Stromal cell of bone marrow (primary cell): ENCODE measurements at places on chromosomes 12 and 14.

- peak; percentile 94 for DNase-seq
Measured at GRCh38 chr14:23154964-23155587, 28.4 kb downstream of the SLC7A8 start.

DNA sequence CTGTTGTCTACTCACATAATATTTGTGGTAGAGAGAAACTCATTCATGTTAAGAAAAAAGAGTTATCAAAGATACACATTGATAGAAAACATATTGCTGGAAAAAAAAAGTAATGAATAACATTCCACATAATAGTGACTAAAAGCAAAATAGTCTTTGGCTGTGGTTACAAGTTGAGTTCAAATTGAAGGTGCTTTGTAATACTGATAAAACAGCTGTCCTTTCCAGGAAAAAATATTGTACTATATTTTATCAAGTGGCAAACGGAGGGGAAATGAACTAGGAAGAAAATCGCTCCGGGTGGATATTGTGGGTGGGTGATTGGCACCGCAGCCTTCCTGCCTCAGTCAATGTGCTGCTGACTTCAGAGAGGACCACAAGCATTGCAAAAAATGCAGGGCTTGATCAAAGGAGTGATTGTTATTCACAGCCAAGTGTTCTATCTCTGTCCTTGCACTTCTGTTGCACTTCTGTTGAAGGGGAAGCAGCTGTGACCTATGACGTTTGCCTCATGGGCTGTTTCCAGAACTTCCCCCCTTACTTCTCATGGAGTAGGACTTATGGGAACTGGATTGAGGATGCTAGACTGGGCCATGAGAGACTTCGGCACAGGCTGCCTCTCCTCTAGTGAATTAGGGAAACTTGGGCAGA lies 114.4 kb downstream of the VRK1 start:
- no peak for DNase-seq

DNA sequence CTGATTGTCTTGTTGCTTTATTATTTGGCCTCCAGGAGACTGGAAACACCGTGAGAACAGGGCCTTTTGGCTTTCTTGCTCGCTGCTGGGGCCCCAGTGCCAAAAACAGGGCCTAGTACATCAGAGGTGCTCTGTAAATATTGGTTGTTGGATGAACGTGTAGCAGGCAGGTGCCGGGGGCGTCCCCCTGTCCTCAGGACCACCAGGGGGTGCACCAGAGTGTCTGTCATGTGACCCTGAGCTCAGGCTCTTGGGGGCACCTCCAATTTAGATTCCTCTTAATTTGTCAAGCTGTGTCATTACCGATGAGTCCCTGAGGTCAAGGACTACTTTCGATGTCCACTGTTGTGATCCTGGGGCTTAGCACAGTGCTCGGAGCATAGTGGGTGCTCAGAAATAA lies 87.1 kb downstream of the ACACB start:
- no peak for DNase-seq

DNA sequence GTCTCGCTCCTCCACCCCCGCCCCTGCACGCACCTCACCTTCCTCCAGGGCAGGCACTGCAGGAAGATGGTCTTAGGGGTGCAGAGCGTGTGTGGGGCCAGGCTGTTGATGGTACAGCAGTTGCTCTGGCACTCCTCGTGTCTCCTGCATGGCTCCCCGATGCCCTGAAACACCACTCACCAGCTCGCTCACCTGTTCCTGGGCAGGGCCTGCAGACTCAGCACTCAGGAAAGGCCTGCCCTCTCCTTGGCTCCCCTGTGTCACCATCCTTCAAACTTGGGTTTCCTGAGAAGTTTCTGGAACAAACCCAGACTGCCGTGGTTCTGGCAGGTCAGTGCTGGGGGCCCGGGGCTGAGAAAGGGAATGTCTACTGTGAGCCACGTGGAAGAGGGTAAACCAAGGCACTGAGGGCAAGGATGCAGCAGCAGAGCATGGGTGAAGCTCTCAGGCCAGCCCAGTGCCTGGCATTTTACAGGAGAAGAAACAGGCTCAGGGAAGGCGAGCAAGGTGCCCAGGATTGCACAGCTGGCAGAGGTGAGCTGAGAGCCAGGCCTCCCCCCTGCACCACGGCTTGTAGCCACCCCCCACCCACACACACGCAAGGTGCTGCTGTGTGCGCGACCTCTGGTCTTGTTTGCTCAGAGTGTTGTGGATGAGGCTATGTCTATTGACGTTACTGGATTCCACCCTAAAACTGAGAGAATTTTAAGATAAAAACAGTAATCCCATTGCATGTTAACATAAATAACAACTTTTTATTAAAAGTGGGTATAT lies 5.5 kb downstream of the LRCOL1 start:
- DNase-seq = no peak

DNA sequence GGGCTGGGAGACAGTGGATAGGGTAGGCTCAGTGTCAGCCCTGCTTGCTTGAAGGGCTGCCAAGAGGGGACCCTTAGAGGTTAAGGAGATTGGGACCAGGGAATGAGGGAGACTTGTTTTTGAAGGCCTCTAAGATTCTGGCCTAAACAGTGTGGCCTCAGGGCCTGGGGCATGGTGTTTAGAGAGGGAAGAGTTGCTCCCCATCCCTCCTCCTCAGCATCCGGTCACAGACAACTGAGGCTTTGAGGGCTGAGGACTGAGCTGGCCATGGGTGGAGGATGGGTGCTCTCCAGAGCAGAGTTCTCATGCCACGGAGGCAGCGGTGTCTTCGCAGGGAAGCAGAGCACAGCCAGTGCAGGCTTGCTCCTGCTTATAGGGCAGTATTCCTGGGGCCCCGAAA lies 49.4 kb downstream of the KRT80 start:
- no peak for DNase-seq

GRCh38 chr14:100784523-100785337 lies 41.2 kb upstream of the MEG3 start:
- no peak for DNase-seq

DNA sequence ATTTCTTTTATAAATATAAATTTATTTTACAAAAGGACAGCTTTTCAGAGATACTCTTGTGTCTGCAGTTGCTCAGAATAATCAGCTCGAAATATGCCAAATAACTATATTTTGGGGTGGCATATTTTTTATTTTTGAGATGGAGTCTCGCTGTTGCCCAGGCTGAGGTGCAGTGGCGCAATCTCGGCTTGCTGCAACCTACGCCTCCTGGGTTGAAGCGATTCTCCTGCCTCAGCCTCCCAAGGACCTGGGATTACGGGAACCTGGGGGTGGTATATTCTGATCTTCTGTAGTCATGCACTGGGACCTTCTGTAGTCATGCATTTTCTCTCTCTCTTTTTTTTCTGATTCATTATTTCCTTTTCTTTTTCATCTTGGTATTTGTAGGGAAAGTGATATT lies 135.0 kb upstream of the AMIGO2 start:
- DNase-seq = no peak

- no peak for DNase-seq
Measured at GRCh38 chr12:110217996-110218674, 62.9 kb upstream of the ATP2A2 start.

DNA sequence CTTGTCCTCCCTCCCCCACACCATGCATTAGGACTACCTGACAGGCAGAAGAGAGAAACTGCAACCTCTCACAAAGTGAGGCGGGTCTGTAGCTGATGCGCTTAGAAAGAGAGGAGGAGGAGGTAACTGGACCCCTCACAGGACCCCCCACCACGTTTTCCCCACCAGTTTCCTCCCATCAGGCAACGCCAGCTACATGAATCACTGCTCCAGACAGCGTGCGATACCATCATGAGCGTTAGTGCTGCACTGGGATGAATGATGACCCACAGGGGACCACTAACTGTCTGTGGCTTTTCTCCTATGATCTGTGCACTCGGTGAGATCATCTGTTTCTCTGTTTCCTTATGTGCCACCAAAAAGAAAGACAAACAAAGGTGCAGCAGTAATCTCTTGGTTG lies 77.7 kb downstream of the KCNK10 start:
- DNase-seq = peak; percentile 3

DNA sequence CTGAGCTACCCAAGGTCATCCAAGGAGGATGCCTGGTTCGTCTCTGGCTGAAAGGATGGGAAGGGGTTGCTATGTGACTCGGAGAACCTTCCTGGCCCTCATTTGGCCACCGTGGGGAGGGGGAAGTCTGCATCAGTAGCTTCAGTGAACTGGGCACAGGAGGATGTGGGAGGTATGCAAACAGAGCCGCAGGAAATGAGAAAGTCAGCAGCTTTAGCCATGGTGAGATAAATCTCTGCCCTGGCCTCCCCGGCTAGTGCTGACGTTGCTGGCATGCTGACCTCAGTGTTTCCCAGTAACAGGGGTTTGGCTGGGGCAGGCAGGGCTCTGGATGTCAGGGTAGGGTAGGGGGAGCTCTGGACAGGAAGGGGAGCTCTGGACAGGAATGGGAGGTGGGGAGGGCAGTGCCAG lies 2.3 kb upstream of the CEBPE start:
- DNase-seq = no peak

DNA sequence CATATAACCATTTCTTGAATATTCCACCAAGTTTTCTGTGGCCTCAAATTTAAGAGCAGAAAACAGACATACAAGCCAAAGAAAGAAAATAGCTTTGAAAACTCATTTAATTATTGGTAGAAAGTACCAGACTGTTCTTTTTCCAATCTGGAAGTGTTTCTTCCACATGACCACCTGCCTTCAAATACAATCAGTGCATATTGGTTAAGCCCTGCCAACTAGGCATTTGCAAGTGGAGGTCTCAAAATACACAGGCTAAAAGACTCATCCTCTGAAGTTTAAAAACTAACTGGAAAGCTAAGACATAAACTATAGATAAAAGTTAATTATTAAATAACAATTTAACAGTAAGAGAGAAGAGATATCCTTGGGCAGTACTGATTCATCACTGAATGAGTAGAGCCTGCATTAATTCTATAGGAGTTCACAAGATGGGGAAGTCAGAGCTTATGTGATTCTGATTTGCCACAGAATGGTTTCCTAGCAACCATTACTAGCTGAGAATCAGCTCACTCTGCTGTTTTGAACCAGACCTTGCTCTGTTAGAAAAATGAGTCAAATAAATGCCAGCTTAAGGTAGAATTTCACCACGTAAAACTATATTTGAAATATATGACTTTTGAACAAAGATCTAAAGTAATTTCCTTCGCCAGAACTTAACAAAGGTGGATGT lies 433.8 kb downstream of the FUT8 start:
- no peak for DNase-seq

DNA sequence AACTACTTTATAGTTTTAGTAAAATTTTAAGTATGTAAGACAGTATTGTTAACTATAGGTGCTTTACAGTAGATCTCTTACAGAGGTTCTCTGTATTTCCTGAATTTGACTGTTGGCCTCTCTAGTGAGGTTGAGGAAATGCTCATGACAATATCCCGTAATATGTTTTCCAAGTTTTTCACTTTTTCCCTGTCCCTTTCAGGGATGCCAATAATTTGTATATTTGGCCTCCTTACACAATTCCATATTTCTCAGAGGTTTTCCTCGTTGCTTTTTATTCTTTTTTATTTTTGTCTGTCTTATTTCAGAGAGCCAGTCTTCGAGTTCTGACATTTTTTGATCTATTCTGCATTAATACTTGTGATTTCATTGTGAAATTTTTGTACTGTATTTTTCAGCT lies 233.7 kb upstream of the PDE3A start:
- DNase-seq = no peak

GRCh38 chr12:124550123-124551089 lies 17.0 kb downstream of the NCOR2 start:
- no peak for DNase-seq

GRCh38 chr12:77213319-77213718 lies 147.9 kb upstream of the E2F7 start:
- DNase-seq = no peak

DNA sequence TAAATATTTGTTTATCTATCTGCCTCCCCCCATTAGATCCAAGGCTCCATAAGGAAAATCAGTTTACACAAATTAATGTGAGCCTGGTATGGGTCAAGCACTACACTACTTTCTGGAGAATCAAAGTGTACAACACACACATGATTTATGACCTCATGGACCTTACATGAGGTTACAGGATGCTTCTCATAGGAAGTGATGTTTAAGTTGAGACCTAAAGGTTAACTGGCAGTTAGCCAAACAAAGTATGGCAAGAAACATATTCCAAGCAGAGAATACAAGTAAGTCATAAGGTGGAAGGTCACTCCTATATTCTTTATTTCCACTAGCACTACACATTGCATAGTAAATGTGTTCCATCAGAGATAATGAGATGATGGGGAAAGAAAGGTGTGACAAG lies 39.2 kb downstream of the OSBPL8 start:
- no peak for DNase-seq

- DNase-seq = no peak
Measured at GRCh38 chr14:43200519-43200918, 1306.6 kb downstream of the FSCB start.

DNA sequence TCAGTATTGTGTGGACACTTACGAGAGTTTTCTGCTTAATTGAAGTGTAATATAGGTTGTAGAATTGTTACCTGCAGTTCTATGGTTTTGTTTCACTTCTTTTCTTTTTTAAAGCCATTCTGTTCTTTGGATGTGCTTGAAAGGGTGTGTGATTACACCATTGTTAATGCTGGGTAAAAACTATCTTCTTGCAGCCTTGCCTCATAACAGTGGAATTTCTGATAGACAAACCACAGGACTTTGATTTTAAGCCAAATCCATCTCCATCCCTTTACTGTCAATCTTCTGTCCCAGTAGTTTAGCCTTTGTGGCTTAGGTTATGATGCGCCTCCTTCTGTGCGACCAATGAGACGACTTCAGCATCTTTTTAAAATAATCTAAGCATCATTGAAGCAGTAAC lies 182.3 kb downstream of the PELI2 start:
- DNase-seq = no peak

GRCh38 chr12:10339053-10339840 lies 31.6 kb downstream of the KLRD1 start:
- DNase-seq = no peak

GRCh38 chr14:55500219-55500701 lies 59.8 kb upstream of the TBPL2 start:
- DNase-seq = no peak

DNA sequence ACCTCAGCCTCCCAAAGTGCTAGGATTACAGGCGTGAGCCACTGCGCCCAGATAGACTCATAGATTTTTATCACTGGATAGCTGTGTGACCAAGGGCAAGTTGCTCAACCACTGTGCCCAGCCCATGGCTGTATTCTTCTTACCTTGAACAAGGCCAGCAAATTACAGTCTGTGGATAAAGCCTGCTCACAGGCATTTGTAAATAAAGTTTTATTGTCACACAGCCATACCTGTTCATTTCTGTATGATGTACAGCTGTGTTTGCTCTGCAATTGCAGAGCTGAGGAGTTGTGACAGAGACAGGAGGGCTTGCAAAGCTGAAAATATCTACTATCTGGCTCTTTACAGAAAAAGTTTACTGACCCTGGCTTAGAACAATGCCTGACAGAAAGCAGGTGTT lies 35.2 kb upstream of the LHX5 start:
- no peak for DNase-seq

DNA sequence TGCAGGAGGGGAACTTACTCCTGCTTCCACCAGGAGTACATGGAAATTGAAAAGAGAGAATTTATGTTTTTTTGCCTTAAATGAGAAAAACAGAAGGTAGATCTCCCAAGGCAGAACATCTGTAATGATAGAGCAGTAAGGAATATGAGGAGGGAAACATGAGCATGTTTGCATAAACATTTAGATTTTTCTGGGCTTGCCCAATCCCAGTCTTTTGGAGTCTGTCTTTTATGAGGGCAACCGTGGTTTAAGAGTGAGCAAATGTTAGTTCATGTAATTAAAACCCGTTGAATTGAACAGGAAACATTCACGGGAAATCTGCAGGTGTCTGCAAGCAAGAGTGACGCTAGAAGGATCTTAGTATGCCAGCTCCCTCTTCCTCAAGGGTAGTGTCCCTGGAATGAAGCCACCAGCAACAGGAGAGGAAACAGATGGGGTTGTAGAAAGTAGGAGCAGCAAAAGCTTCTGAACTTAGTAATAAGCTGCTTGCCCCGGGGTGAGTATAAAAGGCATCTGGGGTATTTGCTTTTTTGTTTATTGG lies 79.3 kb downstream of the ARF6 start:
- no peak for DNase-seq
